ENCODE measurements at places on chromosomes 12 and 14. TPM values are rescaled to one million over a fixed set of nuclear protein-coding genes. Genes with fewer than 3 reads are reported as not detected.

GRCh38 chr12:50057000-50057841 lies at the start of gene ASIC1:
ASIC1 (plus strand) TSS chr12:50057596; CDS start chr12:50058767, 1,171 bp downstream.
- peak; percentile 42 for DNase-seq

The SMCO3 gene
- not detected for total RNA-seq

DNA sequence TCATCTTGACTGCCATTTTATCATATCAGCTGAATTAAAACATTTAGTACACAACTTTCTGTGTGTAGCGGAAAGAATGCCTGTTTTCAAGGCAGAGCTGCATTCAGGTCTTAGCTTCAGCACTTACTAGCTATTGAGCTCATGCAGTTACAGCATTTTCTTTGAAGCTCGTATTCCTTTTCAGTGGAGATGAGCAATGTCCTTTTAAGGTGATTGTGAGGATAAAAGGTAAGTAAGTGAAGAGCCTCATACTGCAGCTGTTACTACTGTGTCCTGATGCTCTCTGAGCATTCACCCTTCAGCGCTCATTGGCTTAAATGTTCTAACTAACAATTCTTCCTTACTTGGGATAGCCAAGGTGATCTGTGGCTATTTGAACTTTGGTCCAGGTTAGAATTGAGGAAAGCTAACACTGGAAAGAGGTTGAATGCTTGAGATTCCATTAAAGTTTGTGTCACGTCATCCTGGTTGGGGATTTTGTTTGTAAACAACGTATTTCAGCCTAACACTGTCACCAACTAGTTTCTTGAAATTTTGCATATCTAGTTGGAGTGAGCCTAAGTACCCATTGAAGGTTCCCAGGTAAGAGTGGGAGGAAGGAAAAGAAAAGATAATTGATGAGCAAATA lies 71.4 kb downstream of the PAPOLA start:
- no peak for DNase-seq

GRCh38 chr12:58368001-58368400 lies 426.6 kb downstream of the ATP23 start:
- DNase-seq: no peak

DNA sequence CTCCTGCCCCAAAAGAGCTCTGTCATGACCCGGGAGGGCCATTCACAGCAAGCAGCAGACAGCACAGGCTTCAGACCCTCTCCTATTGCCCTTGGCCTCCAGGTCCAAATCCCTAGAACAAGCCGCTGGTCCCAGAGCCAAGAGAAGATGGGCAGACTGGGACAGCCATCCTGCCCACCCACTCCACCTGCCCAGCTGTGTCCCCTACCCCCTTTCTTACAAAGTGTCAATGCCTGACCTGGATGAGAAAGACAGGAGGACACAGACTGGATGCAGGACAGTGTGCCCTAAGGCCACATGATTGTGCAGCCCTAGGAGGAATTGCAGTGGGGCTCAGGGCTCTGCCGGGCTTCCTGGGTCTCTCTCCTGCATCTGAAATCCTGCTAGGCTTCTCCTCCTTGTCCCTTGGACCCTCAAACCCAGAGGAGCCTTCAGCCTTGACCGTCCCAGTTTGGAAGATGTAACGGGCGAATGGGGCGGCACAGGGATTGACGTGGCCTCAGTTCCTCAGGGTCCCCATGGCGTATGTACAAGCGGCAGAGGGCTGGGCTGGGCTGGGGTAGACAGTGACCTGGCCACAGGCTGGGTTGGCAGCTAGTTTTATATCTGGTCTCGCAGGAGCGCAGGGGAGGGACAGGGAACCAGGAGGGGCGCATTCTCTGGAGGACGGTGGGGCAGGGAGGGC lies 27.1 kb upstream of the BCDIN3D start:
- no peak for DNase-seq

GRCh38 chr12:123076604-123077297 lies 74.1 kb downstream of the PITPNM2 start:
- no peak for DNase-seq

DNA sequence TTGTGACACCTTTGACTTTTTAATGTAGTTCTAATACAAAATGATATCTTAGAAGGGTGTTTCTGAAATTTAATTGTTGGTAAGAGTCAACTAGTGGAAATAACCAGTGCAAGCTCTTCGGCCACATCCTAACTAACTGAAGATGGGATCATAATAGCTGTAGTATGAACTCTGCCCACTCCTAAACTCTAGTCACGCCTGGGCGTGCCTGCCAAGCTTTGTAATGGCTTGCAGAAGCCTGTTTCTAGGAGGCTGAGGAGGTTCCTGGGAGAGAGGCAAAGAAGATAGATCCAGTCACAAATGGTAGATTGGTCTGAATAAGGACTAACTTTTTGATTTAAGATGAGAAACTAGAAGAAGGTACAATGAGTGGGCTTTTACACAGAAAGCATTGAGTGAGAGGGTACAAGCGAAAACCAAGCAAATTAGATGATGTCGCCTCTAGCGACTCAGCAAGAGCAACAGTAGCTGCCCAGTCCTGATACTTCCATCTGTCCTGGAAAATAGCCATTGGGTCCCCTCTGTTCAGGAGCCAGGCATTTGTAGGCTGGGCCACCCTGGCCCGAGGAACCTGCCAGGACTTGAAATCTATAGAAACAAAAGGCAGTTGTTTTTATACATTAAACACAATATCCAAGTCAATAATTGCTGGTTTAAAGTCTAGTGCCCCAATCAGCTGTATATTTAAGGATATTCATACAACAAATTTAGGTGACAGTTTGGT lies 148.8 kb downstream of the SLC38A4 start:
- no peak for DNase-seq

GRCh38 chr12:52370926-52371608 lies 3.8 kb upstream of the KRT85 start:
- peak; percentile 42 for DNase-seq

- no peak for DNase-seq
Observed at GRCh38 chr12:88144037-88144436, 1.9 kb downstream of the TMTC3 start.

GRCh38 chr14:76855066-76855465 lies 28.9 kb downstream of the LRRC74A start:
- DNase-seq: no peak

DNA sequence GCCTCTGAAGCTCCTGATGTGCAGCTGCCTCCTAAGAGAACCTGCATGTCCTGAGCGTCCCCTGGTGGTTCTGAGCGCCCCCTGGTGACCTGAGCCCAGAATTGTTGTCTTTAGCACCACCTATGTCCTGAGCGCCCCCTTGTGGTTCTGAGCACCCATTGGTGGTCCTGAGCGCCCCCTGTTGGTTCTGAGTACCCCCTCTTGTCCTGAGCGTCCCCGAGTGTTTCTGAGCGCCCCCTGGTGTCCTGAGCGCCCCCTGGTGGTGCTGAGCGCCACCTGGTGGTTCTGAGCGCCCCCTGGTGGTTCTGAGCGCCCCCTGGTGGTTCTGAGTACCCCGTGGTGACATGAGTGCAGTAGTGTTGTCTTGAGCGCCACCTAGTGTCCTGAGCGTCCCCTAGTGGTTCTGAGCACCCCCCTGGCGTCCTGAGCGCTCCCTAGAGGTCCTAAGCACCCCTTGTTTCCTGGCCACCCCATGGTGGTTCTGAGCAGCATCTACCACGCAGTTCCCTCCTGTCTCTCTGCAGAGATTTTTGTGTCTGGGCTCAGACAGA lies 782.5 kb downstream of the TMEM121 start:
- DNase-seq: no peak

The KRT72 gene
- total RNA-seq: not detected

DNA sequence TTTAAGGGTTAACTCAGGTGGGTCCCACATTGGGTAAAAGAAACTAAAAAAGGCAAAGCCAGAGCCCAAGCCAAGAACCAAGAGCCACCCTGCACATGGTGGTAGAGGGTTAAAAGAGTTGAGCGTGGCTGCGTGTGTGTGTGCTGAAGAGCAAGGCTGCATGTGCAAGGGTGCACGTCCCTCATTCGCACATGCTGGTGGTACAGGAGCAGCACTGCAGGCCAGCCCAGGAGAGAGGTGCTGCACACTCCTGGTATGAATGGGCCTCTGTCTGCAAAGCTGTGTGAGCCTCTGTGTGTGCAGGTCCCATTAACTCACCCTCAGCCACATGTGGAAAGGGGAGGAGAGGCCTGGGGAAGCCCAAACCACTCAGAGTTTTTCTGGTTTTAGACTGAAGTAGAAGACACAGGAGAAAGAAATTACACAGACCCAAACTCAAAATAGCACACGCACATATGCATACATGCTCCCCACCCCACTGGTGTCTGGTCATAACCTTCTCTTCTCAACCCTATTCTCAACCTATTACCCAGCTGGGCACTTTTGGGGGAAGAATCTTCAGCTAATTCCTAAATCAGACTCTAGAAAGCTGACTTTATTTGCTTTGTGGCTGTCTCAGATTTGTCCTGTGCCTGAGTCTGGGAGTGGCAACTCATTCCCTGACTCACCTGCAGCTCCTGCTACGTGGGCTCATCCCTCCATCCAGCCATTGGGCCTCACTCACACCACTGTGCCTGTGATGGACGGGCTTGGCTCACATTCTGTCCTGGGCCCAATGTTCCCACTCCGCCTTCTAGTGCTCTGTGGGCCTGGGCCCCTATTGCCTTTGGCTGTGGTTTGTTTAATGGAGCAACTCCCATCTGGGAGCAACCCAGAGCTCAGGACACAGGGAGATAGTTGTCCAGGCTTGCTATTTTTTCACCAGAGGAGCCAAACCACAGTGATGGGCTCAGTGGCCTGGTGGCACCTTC lies 30.8 kb upstream of the COL2A1 start:
- peak; percentile 13 for DNase-seq

The GNS gene
- 62.5 TPM for total RNA-seq

- DNase-seq: peak; percentile 78
Observed at GRCh38 chr14:103628221-103628683, 759 bp upstream of the KLC1 start.

The DCAF4 gene
- total RNA-seq: 22.6 TPM

- DNase-seq: no peak
Observed at GRCh38 chr14:71554323-71554722, 377.9 kb upstream of the RGS6 start.

The PAWR gene
- 11.8 TPM for total RNA-seq

DNA sequence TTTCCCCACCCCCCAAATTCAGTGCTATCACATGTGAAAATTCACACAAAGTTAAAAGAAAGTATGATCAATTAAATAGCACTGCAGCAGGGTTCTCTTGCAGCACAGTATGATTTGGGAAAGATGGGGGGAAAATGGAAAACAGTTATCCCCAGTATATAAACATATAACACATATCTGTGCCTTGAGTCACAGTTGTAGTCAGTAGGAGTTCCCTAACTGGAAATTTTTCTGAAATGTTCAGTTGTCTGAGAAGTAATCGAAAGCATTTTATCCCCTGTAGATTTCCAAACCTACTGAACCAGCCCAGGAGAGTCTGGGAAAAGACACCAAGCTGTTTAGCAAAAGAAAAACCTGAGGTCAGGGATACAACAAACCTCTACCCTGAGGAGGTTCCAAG lies 47.0 kb downstream of the C12orf50 start:
- no peak for DNase-seq

DNA sequence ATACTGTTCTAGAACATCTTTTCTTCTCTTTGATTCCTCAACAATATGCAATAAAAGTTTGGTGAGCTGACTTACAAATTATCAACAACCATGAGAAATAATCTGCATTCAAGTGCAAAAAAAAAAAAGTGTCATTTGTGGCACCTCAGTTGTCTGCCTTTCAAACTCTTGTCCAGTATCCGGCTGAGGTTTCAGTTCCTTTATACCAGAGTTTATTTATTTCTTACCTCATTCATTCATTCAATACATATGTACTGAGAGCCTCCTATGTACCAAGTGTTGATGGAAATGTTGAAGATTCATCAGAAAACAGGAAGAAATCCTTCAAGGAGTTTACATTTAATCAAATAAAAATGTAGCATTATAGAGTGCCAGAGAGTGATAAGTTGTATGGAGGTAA lies 484.1 kb downstream of the RMST start:
- DNase-seq: no peak

The CLEC14A gene
- total RNA-seq: not detected

- peak; percentile 64 for DNase-seq
Observed at GRCh38 chr14:92607702-92608429, 94.3 kb downstream of the RIN3 start.

The ACVRL1 gene
- not detected for total RNA-seq

The FGD6 gene
- total RNA-seq: 2.5 TPM

DNA sequence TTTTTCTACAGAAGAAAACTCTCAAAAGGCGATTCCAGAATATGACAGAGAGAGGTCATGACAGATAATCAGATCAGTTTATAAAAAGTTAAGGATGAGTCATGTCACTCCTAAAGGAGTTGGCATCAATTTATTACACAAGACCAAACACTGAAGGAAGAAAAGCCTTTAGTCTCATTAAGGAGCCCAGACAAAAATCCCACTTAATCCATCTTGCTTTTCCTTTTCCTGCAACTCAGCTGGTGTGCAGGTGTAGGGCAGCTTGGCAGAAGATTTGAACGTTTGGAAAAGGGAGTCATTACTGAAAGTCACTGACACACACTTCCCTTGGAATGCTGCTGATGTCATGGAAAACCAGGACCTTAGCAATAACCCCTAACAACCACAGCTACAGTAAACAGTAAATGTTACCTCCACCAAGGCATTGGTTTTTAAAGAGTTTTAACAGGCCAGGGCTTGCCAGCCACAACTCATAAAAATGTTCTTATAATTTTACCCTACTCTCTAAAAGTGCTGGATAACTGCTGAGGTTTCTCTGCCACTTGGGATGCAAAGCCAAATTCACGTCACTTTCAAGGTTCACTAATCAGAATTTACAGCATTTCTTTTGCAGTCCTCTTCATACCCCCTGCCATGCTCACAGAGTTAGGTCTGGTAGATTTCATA lies 320.6 kb downstream of the RAD51B start:
- peak; percentile 99 for DNase-seq

- DNase-seq: no peak
Observed at GRCh38 chr14:65926504-65926903, 514.0 kb downstream of the FUT8 start.

GRCh38 chr14:65336191-65336591 lies 76.3 kb upstream of the FUT8 start:
- DNase-seq: peak; percentile 60

The CARMIL3 gene
- total RNA-seq: under 0.01 TPM

GRCh38 chr14:90555126-90556011 lies 158.5 kb downstream of the CALM1 start:
- no peak for DNase-seq

DNA sequence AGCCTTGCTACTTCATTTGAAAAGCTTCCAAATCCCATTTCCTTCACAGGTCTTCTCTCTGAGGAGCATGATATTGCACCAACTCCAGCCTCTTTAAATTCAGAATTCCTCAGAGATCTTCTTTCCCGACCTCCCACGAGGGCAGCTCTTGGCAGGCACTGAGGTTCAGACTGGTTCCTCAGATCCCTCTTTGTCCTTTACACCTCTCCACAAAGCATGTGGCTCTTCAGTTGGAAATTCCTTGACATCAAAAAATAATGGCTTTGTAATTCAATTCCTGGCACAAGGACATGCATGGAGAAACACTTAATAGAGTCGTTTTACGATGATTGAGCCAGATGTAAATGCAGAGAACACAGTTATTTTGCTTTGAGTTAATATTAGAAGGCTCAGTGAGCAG lies 63.2 kb upstream of the TMX1 start:
- no peak for DNase-seq

The RAN gene
- total RNA-seq: 717 TPM

DNA sequence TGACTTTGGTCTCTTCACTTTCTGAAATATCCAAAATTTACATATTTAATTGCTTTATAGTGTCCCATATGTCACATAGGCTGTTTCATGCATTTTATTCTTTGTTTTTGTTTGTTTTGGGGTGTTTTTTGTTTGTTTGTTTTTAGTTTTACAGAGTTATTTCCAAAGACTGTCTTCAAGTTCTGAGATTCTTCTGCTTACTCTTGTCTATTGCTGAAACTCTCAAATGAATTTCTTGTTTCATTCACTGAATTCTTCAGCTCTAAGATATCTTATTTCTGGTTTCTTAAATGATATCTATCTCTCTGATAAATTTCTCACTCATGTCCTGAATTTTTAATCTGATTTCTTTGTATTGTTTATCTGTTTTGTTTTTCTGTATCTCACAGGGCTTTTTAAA lies 412.0 kb upstream of the ATP2B1 start:
- DNase-seq: no peak

The LRRC23 gene
- total RNA-seq: 4.9 TPM
